Testis (tissue), 5 donors: ENCODE measurements at places on chromosomes 16 and 17. TPM values are rescaled to one million over a fixed set of nuclear protein-coding genes. Genes with fewer than 3 reads are reported as not detected.

The SULT1A4 gene
- 19.4 TPM for polyA plus RNA-seq

The ERAL1 gene
- 54.8 TPM for polyA plus RNA-seq

- no peak for DNase-seq
Observed at GRCh38 chr17:55842405-55843158, 91.7 kb downstream of the PCTP start.

DNA sequence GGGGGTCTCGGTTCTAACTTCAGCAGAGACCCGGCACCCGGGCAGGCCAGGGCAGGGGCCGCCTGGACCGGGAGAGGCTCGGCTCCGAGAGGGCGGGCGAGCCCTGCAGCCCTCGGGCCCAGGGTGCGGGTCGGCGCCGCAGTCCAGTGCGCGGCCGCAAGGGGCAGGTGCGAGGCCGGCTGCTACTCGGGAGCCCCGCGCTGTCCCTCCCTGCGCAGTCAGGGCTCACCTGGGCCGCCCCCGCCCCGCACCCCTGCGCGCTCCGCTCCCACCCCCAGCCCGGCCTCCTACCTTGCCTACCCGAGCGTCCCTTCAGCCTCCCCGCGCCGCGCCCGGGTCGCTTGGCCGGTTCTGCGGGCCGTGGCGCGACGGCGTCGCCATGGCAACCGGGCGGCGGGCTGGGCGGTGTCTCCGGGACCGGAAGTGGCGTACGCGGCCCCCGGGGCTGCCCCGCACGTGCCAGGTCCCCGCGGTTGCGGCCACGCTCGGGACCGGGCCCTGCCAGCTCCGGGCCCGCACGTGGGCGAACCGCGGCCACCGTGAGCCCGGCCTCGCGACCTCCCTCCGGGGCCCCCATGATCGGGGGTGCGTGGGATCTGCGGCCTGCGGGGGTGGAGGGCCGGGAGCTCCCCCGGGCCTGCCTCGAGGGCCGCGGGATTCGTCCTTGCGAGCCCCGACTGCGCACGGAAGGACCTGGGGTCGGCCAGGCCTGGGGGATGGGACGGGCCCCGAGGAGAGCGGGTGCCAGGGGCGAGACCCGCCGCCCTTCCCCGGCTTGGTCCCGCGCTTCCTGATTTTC lies at the start of gene CYB561:
TSS of gene CYB561 (minus strand) at position 353 of the 799 bp plus-strand sequence. CDS start 8,759 bp downstream, outside the sequence.
- DNase-seq, result peak; percentile 81

DNA sequence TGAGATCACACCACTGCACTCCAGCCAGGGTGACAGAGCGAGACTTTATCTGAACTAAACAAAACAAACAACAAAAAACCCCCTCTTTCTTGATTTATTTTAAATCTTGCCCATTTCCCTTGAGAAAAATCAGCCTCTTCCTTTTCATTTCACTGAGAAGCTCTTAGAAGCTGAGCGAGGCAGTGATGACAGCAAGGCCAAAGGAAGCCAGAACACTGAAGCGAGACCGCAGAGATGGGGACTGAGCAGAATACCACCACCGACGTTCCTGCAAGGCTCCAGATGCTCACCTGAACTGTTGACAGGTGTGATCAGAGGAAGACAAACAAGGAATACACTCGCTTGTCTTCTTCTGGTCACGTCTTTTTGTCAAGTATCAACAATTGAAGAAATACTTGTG lies 30.5 kb upstream of the IRF8 start:
- no peak for DNase-seq

DNA sequence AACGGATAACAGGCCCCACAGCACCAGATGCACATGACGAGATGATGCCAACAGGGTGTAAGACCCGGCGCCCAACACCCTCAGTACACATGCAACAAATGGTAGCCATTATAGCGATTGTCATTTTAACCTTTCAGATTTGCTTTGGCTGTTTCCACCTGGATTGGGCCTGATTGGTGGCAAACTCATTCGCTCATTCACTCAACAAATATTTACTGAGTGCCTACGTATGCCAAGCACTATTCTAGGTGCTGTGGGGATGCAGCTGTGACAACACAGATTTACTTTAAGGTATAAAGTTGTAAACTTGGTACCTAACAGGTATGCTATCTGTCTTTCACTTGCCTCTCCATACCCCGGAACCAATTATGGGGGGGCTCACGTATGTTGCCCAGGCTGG lies 66.8 kb downstream of the SRCIN1 start:
- no peak for DNase-seq

DNA sequence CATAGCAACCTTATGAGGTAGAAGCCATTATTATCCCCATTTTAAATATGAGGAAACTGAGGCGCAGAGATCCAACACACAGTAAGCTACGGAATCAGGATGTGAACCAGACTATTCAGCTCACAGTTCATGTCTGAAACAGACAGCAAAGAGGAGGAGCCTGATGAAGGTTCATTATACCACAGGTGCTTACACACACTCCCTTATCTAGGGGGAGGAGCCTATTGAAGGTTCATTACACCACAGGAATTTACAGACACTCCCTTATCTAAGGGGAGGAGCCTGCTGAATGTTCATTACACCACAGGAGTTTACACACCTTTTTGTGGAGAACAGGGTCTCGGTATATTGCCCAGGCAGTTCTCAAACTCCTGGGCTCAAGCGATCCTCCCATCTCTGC lies 21.9 kb downstream of the C16orf95 start:
- DNase-seq, result no peak

The PABPN1L gene
- 0.34 TPM for polyA plus RNA-seq

- no peak for DNase-seq
Observed at GRCh38 chr17:50802609-50803571, 32.5 kb upstream of the WFIKKN2 start.

DNA sequence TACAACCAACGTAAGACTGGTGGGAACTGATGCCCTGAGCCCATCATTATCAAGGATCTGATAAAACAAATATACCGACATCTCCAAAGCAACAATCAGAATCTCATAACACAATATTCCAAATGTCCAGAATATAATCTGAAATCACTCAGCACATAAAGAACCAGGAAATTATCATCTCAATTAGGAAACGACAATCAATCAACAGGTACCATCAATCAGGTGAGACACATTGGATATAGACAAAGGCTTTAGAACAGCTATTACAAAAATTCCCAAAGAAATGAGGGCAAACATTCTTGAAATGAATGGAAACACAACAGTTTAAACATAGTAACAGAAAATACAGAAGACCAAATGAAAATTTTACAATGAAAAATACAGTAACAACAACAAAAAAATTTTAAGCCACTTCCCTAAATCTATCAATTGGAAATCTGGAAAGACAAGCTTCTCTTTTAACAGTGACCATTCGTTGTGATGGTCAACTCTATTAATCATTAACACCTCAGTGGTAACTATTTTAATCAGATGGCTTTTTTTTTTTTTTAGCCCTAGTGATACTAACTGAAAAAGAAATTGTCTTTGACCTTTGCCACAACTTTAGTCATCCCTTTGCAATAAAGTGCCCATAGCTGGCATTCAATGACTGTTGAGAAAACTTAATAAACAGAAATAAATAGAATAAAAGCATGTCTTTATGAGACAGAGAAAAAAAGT lies 70.4 kb downstream of the USP32 start:
- no peak for DNase-seq

GRCh38 chr16:16007743-16008111 lies 58.3 kb downstream of the ABCC1 start:
- DNase-seq, result no peak

DNA sequence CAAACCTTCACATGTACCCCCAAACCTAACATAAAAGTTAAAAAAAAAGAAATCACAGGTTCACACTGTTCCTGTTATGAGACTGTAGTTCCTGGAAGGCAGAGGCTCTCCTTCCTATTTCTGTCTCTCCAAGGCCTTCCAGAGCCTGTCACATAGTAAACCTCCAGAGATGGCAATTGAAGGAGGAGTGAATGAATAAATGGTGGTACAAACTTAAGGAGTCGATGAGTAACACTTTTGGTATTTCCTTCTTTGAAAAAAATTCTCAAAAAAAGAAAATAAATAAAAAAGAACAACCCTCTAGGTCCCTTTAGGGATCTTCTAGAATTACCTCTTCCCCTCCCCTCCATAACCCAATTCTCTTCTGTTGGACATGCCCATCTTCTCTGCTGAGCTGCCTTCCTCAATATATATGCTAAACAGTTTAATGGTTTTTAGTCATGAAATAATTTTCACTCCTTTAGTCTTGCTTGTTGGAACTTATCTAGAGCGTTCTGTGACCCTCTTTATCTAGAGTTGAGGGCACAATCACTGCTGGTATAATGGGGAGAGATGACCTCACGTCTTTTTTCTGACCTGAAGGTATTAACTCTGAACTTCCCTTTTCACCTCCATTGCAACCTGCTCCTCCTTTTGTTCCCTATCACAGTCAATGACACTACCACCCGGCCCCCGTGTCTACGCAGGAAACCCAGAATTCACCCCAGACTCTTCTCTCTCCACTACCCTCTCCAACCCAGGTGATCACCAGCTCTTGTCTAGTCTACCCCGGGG lies 1.7 kb upstream of the TAF15 start:
- no peak for DNase-seq

DNA sequence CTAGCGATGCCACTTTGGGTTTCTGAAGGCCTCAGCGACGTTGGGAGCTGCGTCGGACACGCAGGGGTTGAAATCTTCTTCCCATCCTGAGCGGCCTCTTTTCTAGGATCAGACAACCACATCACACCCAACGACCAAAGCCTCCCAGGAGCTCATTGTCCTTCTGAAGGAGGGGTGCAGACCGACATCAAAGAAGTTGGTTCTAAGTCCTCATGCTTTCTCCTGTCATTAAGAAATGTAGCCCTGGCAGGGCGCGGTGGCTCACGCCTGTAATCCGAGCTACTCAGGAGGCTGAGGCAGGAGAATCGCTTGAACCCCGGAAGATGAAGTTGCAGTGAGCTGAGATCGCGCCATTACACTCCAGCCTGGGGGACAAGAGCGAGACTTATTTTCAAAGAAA lies 1681.9 kb downstream of the TP53TG3F start:
- DNase-seq, result no peak

The RUNDC3A gene
- polyA plus RNA-seq, result 17.5 TPM

GRCh38 chr16:77555126-77555525 lies 120.3 kb upstream of the ADAMTS18 start:
- DNase-seq, result no peak

DNA sequence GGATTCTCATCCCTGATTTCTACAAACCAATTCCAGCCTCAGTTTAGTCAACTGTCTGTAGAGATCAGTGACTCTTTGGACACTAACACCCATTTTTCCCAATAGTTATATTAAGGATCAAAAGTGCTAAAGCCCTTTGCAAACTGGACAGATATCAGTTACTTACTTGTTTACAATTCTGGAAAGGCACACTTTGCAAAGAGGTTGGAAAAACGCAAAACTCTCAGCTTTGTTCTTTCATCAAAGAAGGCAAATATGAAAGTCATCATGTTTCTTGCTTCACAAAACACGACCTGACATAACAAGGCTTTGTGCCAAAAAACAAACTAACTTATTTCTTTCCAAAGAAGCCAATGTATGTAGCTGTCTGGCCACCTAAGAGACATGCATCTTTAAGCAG lies 26.1 kb upstream of the VAT1L start:
- no peak for DNase-seq

DNA sequence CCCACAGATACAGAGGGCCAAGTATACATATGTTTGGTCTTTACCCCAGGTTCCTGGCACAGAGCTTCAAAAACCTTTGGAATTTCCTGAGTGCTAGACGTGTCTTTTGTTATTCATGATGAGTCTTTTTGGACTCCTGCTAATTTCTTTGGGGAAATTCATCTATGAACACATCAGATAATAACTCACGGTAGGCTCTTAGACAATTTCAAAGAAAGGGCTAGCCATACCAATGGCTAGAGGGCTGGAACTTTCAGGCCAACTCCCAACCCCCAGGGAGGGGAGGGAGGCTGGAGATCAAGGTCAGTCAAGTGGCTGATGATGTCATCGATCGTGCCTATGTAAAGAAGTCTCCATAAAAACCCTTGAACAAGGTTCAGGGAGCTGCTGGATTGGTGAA lies 101.9 kb downstream of the STX8 start:
- DNase-seq, result no peak

DNA sequence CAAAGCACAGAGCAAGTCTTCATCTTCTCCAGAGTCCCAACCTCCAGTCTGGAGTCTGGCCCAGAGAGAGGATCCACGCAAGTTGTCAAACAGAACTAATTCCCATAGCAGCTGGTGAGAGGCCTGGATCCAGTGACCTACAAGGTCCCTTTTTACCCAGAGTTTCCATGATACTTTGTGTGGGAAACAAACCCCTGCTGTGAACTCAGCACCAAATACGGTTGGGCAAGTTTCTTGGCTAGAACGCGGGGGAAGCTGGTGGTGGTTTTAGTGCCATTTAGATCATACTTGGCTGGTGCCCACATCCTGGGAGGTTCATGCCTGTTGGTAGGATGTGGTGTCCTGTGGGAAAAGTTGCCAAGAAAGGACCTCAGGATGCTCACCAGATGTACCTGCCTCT lies 18.1 kb downstream of the TMC7 start:
- no peak for DNase-seq

The RABEP1 gene
- 23.2 TPM for polyA plus RNA-seq

DNA sequence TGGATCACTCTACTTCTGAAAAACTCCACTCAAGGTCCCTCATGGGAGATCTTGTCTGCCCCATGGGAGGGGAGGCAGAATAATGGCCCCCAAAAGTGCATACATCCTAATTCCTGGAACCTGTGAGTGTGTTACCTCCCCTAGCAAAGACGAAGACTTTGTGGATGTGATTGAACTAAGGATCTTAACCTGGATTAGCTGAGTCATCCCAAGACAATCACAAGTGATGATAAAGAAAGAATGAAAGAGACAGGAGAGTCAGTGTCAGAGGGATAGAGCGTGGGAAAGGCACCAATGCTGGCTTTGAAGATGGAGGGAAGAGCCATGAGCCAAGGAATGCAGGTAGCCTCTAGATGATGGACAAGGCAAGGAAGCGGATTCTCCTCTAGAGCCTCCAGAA lies 374.7 kb upstream of the DYNLRB2 start:
- DNase-seq, result no peak

The CA4 gene
- 0.94 TPM for polyA plus RNA-seq

GRCh38 chr17:44416558-44417289 lies 27.3 kb upstream of the ITGA2B start:
- DNase-seq, result no peak

The SLX1B gene
- 14.3 TPM for polyA plus RNA-seq

DNA sequence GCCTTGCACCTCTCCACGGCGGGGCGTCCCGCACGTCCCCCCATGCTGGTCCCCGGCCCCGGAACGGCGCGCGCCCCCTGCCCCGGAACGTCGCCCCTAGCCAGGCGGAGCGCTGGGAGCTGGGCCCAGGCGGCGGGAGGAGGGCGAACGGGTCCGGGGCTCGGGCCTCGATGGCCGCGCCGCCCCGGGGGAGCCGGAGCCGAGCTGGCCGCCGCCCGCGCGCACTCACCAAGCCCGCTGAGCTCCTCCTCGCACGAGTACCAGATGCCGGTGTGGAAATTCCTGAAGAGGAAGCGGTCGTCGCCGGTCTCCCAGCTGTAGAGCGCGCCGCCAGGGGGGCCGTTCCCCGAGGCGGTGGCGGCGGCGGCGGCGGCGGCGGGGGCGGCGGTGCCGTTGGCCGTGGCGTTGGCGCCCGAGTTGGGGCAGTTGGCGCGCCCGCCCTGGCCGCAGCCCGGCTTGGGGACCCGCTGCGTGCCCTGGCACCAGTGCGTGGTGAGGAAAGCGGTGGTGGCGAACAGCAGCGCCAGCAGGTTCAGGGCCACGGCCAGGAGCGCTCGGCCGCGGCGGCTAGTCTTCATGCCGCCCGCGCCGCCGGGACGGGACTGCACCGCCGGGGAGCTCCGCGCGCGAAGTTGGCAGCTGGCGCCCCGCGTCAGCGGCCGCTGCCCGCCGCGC lies 530 bp downstream of the GSG1L start:
- no peak for DNase-seq
